ENCODE measurements at places on chromosomes 7 and 10.

DNA sequence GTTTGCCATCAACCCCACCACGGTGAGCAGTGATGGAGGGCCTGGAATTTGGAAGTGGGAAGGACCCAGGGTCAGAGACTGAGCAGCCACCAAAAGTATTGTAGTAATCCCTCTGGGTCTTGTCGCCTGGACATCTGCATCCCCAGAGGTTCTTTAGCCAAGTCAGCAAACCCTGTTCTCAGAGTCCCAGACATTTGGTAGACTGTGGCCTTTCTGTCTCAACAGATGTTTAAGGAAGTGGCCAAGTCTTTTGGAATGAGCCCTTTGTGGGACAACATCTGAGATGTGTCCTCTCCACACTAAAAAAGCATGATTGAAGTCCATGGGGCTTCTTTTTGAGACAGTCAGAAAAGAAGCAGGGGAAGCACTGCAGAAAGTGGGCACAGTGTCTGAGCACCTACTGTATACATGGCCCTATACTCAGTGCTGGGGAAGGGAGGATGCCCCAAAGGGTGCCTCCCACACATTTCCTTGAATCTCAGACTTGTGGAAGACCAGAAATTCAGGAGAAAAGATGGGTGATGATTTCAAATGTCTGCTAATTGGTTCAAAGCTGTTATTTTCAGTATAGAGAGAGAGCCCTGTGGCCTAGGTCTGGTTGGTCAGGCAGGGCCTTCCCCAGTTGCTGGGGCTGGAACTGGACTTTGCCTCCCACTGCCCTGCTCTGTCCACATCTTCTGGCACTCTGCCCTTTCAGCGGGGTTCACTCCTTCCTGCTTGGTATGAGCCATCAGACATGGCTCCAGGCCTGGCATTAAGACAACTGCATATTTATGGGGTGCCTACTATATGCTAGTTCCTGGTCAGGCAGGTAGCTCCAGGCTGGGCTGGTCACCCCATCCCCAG lies 26.5 kb upstream of the VSIR start:
- no peak for DNase-seq

GRCh38 chr10:72037811-72038210 lies 50.5 kb downstream of the SPOCK2 start:
- DNase-seq: no peak

DNA sequence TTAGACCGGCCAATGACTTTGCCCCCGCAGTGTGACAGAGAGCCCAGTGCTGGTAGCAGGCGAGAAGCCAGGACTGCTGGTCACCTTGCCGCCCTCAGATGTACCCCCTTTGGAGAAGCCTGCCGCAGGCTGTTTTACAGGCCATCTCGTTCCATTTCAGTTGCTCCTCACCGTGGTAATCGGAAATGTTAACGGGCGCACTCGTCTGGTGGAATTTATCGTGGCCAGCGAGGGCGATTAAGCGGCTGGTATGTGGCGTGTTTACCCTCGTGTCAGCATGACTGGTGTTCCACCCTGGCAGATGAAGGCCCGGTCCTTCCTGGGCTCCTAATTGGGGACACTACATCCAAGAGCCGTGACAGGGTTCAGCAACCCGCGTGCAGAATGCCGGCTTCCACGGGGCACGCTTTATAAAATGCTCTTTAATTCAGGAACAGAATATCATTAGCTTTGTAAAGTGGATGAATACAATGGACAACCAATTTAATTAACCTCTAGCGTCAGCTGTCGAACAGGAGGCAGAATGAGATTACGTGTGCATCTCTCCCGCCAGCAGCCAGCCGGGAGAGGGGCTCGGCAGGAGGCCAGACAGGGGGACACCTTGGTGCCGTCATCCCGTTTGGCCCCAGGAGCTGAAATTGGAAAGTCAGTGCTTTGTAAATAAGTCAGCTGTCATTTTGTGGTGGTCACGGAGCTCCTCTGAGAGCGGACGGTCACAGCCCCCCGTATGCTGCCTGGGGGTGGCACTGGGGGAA lies 108.3 kb downstream of the NKX6-2 start:
- no peak for DNase-seq

- no peak for DNase-seq
These were observed 36.6 kb downstream of the TCF7L2 start for GRCh38 chr10:112986544-112987190.

DNA sequence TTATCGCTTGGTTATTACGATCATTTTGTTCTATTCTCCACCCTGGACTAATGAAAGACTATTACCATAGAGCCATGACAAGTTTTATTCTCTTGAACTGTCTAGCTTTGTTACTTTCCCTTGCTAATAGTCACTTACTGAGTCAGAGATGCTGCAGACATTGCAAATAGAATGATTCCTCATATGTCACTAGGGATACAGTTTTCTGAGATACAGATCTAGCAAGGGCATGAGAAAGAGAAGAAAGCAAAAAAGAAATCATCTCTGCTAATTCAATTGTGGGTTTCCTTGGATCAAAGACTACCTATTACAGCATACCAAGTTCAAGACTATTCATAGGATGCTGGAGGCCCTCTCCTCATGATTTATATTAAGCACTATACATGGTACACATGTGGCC lies 204.3 kb downstream of the MBL2 start:
- DNase-seq: no peak

- no peak for DNase-seq
These were observed 229.5 kb downstream of the ARHGAP21 start for GRCh38 chr10:24494236-24494635.

GRCh38 chr10:11234857-11235531 lies 217.3 kb downstream of the CELF2 start:
- no peak for DNase-seq

- DNase-seq: no peak
These were observed 95.0 kb upstream of the SDK1 start for GRCh38 chr7:3206101-3206500.

DNA sequence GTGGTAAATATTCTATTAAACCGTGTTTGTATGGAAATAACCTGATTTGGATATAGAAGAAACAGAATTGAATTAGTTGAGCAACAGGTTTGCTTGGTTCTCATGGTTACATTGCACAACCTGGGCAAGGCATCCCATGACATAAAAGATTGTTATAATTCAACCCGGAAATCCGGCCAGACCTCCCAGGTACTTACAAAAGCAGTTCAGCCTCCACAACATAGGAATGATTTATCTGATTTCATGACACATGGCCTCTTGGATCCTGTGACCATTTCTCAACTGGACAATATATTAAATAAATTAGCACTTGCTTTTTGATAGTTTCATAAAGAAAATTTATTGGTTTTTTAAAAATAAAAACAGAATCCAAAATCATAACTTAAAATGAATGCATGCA lies 55.1 kb upstream of the PTPN12 start:
- no peak for DNase-seq

DNA sequence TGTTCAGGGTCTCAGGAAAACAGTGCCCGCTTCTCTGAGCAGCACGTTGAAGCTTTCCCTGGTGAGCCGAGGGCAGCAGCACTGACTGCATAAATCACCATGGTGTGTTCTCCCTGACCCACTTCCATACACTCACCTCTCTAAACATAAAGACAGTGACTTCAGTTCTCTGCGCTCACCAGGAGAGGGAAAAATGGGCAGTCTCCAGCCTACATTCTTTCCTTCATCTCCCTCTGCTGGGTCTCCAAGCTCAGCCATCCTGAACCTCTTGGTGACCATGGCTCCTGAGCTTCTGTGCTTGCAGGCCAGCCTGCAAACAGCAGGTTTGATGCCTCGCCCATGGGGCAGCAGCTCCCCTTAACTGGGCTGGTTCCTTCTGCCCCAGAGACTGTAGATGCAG lies 236.6 kb upstream of the ZNF32 start:
- DNase-seq: no peak

DNA sequence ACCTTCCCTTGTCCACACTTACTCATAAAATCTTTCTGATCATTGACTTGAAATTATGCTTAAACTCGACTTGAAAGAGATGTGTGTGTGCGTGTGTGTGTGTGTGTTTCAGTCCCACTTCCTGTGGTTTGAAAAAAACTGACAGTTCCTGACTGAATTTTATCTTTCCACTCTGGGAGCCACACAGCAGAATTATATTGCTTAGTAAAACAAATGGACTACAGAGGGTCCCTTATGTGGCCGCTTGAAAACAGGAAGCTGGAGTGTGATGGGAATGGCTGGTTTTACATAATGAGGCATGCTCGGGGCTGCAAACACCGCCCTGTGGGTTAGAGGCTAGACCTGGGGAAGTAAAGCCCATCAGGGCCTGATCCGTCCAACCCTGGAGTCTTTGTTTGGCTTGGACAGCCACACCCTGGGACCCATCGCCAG lies 54.8 kb downstream of the LYZL1 start:
- DNase-seq: no peak

GRCh38 chr10:130345728-130346127 lies 209.5 kb downstream of the GLRX3 start:
- DNase-seq: no peak

DNA sequence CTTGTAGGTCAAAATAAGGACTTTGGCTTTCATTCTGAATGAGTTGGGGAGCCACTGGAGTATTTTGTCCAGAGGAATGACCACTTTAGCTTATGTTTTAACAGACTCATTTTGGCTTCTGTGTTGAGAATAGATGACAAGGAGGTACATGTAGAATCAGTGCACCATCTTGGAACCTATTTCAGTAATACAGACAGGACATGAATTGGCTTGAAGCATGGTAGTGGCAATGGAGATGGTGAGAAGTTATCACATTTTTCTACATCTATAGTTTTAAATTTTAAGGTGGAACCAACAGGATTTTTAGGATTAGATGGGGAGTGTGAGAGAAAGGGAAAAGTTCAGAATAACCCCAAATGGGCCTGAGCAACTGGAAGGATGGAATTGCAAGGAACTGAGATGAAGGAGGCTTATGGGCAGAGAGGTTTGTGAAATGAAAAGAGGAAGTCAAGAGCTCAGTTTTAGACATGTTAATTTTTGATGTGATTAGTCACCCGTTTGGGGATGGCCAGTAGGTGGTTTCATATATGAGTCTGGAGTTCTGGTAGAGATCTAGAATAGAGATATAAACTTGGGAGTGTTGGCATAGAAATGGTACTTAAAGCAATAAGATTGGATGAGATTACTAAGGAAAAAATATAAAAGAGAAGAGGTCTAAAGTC lies 89.2 kb upstream of the JAZF1 start:
- no peak for DNase-seq

- DNase-seq: no peak
These were observed 377.6 kb downstream of the PHTF2 start for GRCh38 chr7:78176171-78176570.

- DNase-seq: no peak
These were observed 72.0 kb upstream of the VKORC1L1 start for GRCh38 chr7:65800890-65801341.

GRCh38 chr7:46741938-46742540 lies 821.0 kb upstream of the IGFBP3 start:
- DNase-seq: no peak

DNA sequence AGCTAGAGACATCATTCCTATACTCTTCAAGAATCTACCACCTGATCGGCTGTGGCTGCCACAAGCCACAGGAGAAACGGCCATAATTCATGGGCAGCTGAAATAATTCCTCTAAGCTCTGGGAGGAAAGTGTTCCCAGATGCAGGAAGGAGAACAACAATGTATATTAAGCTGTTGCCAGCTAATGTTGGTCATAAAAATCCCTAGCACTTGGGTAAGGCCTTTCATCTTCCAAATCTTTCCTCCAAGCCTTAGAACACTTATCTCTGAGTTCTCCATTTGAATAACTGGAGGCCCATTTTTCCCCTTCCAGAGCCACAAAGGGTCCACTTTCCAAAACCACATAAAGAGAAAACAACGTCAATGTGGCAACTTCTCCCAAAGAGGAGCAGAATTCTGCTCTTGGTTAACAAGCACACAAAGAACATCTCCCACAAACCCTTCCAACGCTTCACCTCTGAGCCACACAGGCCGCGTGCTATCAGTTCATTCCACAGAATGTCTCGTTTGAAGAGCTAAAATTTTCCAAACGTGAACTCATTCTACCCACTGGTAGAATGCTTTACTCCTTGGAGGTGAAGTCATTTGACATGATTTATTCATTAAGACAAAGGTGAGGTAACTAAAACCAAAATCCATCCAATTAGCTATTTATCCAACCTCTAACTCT lies 11.2 kb downstream of the KCNMA1 start:
- DNase-seq: no peak

- no peak for DNase-seq
These were observed 442 bp downstream of the STYXL1 start for GRCh38 chr7:76047305-76047810.

GRCh38 chr7:7151865-7152264 lies 30.5 kb upstream of the C1GALT1 start:
- DNase-seq: no peak

DNA sequence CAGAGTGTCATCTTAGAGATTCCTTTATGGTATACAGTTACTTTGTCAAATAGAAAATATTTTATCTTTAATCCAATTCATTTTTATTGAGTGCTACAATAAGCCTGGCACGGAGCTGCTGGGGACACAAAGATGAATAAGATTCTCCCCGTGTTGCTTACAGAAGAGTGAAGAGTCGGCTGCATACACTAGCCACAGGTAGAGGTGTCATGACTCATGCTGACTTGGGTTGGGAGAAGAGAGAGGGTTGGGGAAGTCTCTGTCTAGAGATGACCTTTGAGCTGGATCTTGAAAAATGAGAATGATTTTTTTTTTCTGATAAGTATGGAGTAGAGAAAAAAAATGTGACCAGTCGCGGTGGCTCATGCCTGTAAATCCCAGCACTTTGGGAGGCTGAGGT lies 289.9 kb upstream of the CELF2 start:
- no peak for DNase-seq

DNA sequence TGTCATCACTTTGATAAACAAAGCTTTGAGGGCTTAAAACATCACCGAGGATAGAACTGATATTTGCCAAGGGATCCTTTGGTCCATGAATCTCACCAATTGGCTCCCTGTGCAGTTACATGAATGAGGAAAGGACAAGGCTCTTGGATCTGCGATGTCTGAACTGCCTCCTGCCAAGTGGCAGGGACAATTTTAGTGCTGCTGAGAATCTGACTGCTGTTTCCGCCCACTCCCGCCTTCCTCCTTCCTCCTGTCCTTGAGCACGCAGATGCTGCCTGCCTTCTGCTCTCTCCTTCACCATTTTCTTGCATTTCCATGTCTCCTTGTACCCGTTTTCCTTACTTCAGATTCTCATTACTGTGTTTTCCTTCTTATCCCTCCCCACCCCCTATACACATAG lies 26.8 kb upstream of the ITPRID1 start:
- no peak for DNase-seq

- no peak for DNase-seq
These were observed 36.8 kb downstream of the SP8 start for GRCh38 chr7:20749906-20750305.

- no peak for DNase-seq
These were observed 81.2 kb upstream of the TMEM248 start for GRCh38 chr7:66839814-66840213.

DNA sequence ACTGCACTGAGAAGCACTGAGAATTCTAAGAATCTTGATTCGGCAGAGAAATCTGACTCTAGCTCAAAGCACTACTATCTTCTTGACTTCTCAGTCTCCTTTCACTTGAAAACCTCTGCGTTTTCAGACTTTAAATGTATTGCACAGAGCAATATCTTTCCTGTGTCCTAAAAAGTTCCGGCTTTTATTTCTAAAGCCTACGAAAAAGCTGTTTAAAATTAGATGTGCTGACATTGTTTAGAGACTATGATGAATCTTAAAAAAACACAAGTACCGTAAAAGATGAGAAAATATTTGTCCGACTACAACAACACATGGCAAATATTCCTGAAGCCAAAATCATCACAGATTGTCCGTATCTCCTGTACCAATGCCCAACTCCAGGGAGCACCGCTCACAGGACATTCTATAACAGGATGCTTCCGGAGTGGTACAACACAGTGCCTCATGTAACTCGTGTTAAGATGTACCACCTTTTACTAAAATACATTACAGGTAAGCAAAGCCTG lies 136.9 kb downstream of the CUBN start:
- DNase-seq: no peak

Data from nephron progenitor cell (in vitro differentiated cells).